ENCODE measurements at places on chromosomes 6 and 20.
A peak's percentile ranks its signal among the peaks of the same experiment; 100 is the strongest.

GRCh38 chr6:28910901-28911690 lies 12.7 kb downstream of the TRIM27 start:
- DNase-seq, result no peak

GRCh38 chr6:153101461-153101860 lies 29.6 kb downstream of the RGS17 start:
- DNase-seq, result no peak

- no peak for DNase-seq
Observed at GRCh38 chr6:71252960-71253359, 35.7 kb upstream of the OGFRL1 start.

DNA sequence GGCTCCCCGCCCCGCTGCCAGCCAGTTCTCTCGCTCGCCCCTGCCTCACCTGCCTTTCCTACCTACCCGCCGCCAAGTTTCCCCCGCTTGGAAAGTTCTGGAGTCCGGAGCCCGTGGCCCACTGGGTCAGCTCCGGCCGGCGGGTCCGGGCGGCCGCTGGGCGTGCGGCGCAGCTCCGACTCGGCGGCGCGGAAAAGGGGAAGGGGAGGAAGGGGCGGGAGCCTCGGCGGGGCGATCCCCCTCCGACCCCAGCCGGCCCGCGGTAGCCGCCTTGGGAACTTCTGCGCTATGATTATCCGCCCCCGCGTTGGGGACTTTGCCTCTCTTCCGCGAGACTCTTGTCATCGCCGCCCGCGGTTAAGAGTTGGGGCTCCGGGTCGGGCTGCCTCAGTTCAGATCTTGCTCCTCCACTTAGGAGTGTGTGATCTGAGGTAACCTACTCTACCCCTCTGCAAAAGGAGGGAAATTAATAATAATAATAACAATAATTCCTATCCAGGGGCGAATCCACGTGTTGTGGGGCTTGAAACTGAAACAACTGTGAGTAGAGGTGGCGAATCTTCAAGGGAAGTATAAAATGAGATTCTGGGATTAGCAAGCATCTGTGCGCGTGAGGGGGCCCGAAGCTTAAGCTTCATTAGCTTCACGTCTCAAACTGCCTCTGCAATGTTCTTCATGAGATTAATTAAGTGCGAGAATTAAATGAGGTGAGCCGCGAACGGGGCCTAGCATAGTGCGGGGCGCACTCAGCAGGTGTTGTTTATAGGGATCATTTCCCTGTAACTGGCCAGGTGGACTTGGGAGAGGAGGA lies 30.8 kb downstream of the SF3B5 start:
- DNase-seq, result peak; percentile 54

GRCh38 chr20:49054056-49054643 lies 8.0 kb downstream of the CSE1L start:
- no peak for DNase-seq

- DNase-seq, result no peak
Observed at GRCh38 chr6:155444952-155445903, 10.4 kb downstream of the NOX3 start.

DNA sequence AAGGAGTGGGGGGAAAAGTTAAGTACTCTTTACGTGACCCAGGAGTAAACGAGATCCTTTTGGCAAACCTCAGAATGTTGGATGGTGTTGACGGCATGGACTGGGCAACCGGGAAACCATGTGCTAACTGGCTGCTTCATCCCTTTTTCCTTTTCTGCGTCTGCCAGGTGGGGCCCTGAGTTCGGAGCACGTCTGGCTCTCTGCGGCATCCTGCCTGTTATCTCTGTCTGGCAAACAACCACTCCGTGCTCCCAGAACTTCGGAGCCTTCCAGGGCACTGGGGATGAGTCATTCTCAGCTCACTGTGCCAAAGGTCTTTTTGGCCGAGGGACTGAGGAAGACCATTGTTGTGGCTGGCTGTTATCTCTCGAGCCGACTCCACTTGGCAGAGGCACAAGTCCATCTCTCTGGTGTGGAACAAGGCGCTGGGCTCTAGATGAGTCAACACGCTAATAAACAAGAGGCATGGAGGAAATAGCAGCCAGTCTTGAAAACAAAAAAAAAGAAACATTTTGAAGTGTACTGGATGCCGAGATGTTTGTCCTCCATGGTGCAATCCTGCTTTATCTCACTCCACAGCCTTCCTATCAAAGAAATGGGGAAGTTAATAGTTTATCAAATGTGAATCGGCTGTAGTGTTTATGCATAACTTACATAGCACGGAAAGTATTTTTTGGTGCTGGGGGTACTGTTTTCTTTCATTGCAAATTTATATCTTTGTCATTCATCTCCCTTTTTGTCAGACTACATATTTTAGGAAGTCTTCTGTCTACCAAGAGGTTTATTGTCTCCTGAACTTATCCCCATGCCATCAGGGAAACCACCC lies 64.6 kb upstream of the TXNDC5 start:
- no peak for DNase-seq

DNA sequence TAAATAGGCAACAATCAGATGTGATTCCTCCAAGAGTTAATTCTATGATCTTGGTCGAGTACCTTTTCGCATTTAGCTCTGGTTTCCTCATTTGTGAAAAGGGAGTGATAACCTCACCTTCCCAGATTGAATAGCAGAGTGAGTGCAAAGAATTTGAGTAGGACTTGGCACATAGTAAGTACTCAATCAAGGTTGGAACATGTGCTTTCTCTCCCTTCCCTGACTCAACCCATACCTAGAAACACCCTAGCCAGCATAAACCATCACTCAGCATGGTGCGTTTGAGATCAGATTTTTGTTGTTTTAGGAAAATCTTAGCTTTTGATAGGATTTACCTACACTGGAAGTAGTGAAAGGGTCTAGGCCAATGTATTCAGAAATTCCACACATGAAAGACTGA lies 333.4 kb upstream of the NT5E start:
- no peak for DNase-seq

DNA sequence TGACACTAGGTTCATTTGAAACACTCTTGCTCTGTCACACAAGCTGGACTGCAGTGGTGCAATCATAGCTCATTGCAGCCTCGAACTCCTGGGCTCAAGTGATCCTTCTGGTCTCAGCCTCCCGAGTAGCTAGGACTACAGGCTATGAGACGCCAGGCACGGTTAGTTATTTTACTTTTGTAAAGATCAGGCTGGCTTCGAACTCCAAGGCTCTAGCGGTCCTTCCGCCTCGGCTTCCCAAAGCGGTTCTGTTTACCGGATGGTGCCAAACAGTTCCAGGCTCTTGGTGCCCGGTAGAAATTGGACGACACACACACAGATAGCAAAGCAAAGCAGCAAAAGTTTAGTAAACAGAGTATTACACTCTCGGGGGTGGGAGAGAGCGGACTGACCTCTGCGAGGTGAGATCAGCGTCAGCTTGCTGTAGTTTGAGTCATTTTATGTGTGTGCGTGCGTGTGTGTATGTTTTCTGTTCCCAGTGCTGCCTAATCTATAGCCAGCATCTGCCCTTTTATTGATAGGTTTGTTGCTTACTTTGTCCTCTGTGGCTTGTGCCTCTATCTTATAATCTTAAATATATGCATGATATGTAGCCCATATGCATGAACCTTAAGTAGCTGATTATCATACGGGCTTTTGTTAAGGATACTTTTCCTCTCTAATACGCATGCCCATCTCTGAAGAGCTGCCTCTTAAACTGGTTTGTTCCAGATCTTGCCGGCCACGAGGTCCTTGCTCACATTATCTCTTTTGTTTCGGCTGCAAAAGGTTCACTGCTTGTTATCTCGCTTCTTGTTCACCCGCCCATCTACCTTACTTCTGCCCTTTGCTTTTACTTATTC lies 75.2 kb downstream of the OR2B2 start:
- DNase-seq, result no peak

- no peak for DNase-seq
Observed at GRCh38 chr6:24689964-24690363, 23.1 kb downstream of the ACOT13 start.

GRCh38 chr6:53977551-53977950 lies 133.7 kb upstream of the MLIP start:
- DNase-seq, result no peak

GRCh38 chr6:126110512-126111270 lies 124.4 kb downstream of the TRMT11 start:
- no peak for DNase-seq

GRCh38 chr20:891706-892080 lies 24.4 kb downstream of the ANGPT4 start:
- no peak for DNase-seq

DNA sequence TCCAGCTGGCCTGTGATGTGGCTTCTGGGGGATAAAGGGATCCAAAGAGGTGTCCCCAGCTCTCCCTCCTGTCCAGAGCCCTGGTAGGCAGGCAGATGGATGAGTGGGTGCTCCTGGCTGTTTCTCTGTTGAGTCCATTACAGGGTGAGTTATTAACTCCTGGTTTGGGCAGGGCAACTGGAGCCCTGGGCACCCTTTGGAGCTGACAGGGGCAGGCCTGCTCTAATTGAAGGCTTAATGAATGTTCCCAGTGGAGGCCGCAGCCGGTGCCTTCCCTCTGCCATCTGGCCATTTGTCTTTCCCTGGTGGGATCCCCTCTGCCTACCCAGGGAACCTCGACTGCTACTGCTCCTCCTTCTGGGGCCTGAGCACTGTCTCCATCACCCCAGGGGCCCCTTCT lies 44.7 kb upstream of the MLN start:
- no peak for DNase-seq

DNA sequence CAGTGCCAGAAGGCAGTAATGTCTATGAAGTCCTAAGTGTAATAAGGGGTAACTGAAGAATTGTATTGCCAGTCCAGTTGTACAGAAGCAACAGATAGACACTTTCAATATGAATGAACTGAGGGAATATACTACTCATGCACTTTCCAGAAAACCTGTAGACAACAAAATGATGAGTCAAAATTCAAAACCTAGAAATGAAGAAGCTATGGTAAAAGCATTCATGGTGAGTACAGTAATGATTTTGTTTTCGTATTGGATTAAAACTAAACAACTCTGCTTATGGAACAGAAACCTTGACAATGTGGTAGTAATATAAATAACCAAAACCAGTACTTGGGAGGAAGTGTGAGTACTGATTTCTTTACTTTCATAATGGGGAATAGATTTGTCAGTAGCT lies 35.0 kb downstream of the ARMC2 start:
- DNase-seq, result no peak

DNA sequence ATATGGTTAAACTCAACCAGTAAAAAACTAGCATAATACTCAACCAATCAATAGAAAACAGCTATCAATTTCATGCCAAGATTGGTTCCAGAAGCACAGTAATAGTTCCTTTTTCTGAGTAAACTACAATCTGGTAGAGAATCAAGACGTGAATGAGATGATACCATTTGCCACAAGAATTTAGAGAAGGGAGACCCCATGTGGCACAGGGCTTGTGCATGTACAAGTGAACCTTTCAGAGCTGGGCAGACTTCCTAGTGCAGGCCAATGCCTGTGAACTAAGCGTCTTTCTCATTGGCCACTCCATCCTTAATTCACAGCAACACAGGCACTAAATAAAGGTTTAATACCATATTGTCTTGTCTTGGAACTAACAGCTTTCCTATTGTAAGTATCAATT lies 213.5 kb downstream of the RFPL4B start:
- DNase-seq, result no peak

DNA sequence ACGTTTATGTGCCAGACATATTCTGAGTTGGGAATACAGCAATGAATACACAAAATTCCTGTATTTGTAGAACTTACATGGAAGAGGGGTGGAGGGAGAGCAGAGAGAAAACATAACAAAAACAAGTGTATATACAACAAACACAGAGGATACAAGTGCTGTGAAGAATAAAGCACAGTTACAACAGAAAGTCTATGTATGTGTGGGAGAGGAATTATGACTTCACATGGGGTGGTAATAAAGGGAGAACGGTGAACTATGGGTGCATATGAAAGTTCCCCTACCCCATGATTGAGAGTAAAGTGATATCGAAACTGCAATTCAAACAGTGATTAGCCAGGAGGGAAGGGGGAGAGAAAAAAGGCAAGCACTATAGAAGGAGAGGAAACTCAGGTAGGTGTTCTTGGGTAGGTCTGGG lies 24.6 kb downstream of the HBS1L start:
- DNase-seq, result no peak

- DNase-seq, result no peak
Observed at GRCh38 chr20:33507461-33507860, 17.6 kb downstream of the CBFA2T2 start.

GRCh38 chr6:52306972-52307870 lies 22.7 kb upstream of the MCM3 start:
- no peak for DNase-seq

- DNase-seq, result no peak
Observed at GRCh38 chr6:105346052-105346451, 56.8 kb downstream of the PREP start.

DNA sequence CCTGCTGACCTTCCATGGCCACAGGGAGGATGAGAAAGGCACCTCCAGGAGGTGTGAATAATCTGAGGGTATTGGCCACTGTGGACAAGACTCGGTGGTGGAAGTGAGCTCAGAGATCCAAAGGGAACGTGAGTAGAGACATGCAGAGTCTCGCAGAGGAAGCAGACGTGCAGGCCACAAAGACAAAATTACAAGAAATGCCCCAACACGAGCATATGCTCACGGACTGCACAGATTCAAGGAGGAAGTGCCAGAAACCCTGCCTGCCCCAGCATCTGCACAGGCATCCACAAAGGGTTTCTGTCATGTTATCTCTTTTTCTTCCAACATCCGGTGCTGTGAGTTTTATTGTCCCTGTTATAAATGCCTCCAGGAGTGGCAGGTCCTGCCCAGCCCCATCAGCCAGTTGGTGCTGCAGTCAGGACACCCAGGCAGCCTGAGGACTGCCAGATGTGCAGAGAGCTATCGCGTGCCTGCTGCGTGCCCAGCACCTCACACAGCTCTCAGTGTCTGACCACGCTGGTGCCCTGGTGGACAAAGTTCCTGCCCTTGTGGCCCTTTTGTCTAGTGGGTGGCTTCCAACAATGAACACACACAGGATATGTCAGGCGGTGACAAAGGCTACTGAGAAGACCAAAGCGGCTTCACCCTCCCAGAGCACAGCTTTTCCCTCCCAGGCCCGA lies 34.0 kb upstream of the FANCE start:
- no peak for DNase-seq

GRCh38 chr20:36827541-36828279 lies 48.2 kb upstream of the TLDC2 start:
- DNase-seq, result no peak

DNA sequence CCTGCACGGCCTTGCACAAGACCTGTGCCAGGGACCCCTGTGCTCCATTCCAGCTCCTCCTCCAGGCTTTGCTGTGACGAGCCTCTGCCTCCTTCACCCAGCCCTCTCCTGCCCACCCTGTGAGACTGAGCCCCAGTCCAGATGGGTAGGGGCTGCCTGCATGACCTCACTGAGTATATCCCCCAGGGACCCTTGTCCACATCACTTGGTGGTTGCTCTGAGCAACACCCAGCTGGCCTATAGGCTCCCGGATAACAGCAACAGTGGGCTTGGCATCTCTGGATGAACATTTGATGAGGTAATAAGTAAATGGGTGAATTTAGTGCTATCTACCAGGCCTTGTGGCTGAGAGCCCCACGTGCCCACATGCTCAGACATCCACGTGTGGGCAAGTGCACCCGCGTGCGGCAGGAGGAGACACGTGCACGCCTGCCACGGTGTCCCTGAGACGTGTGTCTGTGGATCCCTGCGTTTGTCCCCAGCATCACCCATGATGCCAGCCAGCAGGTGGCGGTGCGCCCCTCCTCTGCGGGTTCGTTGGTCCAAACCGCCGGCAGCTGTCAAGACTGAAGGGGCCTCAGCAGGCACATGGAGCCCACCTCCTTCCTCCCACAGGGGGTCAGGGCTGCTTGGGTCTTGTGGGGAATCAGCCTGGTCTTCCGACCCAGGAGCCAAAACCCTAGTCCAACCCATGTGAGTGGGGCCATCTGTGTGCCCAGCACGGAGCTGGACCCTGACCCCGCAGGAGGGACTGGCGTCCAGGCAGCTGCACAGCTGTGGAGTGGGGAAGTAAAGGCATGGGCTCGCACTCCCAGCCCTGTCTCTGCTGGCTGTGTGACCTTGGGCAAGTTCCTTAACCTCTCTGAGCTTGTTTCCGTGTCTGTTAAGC lies 45.9 kb downstream of the FGD2 start:
- peak; percentile 82 for DNase-seq
